ENCODE measurements at places on chromosomes 7 and 10.

DNA sequence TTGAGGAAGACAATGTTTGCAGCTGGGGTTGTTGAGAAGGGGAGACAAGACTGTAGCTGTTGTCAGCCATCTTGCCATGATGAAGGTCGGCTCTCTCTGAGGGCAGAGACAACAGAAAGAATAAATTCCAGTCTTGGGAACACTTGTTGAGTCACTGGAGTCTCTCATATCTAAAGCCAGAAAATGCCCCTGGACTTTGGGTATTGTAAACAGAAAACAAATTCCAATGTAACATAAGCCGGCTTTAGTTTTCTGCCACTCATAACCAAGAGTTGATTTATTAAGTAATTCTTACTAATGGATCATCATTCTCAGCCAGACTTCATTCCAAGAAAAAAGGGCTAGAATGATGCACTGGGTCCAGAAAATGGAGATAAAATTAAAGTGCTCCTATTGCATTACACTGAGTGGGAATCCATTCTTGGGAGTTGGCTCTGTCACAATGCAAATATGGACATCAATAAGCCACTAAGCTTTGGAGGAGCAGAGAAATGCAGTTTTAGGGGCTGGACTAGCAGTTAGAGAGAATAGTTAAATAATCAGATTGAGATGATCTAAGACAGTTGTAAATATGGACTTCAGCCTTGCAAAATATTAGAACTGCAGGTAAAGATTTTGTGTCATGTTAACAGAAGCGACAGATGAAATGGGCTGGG lies 78.9 kb downstream of the ADAM12 start:
- no peak for DNase-seq

DNA sequence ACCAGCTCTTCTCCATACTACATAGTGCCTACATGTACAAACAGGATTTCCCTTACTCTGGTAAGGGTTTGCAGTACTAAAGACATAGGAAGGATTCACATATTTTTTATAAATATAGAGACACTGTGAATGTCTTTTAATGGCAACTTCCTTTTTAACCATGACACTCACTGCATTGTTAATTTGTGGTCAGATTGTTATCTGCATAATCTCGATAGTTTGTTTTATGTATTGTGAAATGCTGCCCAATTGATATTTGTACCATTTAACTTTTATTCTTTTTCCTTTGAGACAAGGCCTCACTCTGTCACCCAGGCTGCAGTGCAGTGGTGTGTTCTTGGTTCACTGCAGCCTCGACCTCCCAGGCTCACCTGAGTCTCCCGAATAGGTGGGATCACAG lies 39.7 kb downstream of the SP8 start:
- no peak for DNase-seq

DNA sequence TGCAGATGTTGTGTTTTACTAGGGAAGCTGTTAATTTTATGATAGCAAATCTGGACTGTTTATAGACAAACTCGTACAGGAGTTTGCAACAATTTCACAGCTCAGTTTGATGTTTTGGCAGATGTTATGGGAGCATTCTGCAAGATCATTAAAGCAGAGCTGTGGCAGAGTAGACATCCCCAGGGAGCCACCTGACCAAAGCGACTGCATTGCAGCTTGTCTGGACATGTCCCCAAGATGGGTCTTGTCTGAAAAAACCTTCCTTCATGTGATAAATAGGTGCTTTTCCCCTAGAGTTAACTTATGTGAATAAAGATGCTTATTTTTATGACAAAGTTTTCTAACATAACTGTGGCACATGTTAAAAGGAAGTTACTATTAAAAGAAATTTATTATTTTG lies 91.2 kb upstream of the GPR141 start:
- no peak for DNase-seq

- no peak for DNase-seq
Measured at GRCh38 chr10:18271491-18271890, 131.3 kb downstream of the CACNB2 start.

- DNase-seq, result peak; percentile 92
Measured at GRCh38 chr10:21334891-21335696, 190.4 kb downstream of the SKIDA1 start.

DNA sequence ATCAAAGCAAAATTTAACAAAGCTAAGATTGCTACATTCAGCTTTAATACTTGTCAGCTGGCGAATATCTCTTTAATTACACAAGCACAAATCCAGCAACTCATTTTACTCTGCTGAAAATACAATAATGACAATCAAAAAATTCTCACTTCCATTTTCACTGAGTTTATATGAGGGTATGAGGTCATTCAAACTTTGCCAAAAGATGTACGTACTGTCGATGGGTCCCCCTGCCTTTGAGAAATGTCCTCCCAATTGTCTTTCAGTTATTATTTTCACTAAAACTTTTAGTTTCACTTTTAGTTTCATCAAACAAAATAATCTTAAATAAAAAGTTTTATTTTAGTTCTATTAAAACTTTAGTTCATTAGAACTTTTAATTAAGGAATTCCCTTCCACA lies 159.5 kb upstream of the WDR11 start:
- DNase-seq, result no peak

GRCh38 chr7:128726059-128726736 lies 13.0 kb upstream of the CALU start:
- DNase-seq, result no peak

- peak; percentile 54 for DNase-seq
Measured at GRCh38 chr10:62637249-62638061, 167.1 kb upstream of the ADO start.

GRCh38 chr7:18756378-18757050 lies 261.0 kb downstream of the HDAC9 start:
- no peak for DNase-seq
